NCI-H510A (cell line): ENCODE measurements at places on chromosomes 16 and 17.

DNA sequence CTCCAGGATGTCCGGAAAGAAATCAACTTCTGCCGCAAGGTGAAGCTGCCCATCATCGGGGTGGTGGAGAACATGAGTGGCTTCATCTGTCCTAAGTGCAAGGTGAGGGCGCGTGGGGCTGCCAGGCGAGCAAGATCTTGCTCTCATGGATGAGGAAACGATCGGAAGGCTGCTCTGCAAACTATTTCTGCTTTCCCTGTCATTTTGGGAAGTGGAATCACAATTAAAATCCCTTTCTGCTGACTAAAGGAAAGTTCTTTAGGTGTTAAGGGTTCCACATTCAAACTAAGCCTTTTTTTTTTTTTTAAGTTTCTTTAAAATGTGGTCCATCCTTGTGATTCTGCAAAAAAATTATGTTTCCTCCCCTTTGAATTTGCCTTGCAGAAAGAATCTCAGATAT lies 17.7 kb downstream of the NUBP1 start:
- no peak for DNase-seq

GRCh38 chr17:67378454-67379250 lies 1.6 kb downstream of the PITPNC1 start:
- peak; percentile 60 for DNase-seq

DNA sequence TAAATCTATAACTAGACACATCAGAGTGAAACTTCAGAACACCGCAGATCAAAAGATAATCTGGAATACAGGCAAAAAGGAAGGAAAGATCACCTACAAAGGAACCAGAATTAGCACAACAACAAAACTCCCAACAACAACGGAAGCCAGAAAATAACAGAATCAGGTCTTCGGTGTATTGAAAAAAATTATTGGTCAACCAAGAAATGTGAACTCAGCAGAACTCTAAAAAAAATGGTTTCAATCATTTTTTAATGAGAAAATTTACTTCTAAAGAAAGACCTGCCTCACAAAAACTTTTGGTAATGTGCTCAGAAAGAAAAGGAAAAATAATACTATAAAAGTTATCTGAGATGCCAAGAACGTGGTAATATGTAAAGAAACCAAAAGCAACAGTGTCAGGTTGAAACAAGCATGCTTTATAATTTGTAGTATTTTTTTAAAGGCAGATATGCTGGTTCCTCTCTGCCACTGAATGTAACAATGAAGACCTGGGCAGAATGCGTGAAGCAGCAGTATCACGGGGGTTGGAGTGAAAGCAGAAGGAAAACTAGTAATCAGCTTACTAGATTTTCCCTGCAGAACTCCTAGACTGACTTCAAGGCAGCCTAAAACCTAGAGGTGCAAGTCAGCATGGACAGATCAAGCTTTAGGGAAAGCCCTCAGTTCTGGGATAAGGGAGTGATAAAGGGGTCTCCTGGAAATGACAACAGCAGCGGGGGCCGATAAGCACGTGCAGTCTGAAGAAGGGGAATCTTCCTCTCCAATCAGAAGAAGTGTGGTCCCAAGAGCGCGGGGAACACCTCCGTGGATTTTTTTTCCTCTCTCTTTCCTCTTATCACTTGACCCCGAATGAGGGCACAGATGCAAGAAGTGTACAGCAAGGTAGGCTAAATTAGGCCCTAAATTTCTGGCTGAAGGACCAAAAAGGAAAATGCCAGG lies 80.9 kb upstream of the TEKT1 start:
- DNase-seq = no peak

DNA sequence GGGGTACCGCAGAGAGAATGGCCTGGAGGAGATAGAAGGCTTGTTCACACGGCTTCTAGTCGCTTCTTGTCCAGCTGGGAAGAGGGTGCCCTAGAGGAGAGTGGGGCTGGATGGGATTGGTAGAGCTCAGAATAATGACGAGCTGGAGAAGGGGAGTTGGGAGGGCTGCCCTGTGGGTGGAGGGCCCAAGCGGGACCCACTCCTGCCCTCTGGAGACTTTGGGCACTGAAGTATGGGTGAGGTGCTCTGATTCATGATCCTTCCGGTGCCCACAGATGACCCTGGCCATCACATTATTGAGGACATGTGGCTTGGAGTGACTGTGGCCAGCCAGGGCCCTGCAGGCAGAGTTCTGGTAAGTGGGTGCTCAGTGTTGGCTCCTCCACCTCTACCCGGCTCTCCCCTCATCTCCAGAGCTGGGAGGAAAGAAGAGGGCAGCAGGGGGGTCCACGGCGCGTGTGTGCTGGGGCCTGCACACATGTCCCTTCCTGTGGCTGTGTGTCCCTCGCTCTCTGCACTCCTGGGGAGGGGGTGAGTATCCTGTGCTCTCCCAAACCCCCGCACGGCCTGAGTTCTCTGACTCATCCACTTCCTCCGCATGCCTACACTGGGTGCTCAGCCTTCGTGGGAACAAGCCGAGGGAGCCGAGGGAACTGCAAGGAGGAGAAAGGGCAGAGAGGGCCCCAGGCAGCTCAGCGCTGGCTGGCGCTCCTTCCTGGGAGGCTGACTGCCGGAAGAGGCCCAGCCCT lies 8.5 kb downstream of the ITGA3 start:
- DNase-seq = no peak

- no peak for DNase-seq
Measured at GRCh38 chr17:75490173-75490743, 25.1 kb downstream of the CASKIN2 start.

DNA sequence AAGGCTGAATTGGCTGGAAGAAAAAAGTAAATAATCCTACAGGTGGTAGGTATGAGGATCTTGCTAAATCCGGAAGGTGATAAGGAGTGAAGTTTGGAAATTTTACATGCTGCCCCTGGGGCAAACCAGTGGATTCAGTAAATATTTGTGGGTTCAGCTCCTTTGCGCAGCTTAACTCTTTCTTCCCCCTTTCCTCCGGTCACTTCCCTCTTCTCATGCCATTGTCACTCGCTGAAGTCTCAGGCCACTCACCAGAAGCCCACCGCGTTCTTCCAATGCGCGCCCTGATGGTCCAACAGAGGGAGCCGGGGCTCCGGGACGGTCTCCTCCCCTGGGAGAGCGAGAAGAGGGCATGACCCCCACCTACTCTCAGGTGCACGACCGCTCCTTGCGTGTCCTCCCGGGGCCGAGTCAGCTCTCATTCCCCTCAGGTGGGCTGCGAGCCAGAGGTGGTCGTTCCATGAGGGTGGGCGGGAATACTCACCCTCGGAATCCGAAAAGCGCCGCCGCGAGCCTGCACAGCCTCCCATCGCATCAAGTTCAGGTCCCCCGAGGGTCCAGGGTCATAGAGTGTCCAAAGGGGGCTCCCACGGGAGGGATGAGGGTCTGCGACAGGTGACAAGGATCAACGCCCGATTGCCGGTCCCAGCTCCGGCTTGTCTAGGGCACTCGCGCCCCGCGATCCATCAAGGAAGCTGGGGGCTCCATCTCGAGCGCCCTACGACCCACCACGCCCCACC lies 474 bp downstream of the CLN3 start:
- DNase-seq = no peak

DNA sequence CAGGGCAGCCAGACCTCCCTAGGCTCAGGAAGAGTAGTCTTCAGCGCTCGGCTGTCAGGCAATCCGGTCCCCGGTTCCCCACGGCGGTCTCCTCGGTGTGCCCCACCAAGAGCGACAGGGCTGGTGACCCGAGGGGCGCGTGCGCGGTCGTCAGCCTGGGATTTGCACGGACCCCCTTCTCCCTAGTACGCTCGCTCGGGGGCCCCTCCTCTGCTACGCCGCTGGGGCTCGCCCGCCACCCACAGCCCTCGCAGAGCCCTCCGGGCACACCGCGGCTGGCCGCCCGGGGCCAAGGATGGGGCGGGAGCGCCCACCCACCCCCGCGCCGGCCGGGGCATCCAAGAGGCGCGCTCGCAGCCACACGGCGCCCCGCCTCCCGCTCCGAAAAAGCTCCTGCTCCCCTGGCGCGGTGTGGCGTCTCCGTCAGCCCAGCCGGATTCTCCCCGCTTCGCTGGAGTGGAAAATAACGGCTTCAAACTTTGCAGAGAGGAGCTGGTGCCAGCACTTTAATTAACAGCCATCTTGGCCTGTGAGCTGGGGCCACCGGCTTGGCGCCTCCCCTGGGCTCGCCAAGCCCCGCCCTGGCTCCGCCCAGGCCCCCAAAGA lies 2.1 kb upstream of the C1QL1 start:
- DNase-seq = no peak

DNA sequence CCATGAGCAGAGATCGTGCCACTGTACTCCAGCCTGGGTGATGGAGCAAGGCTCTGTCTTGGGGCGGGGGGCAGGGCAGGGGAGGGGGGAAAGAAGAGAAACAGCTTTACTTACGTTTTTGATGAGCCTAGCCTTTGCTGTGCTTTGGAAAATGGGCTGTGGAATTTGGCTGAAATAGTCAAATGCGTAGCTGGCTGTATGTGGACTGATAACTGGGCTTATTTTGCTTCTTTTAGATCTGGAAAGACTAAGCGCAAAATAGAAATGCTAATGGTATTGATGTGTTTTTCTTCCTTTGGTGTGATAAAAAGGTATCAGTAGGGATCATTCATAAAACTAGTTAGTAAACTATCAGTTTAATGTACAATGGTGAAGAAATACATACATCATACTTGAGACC lies 346.4 kb downstream of the WWOX start:
- no peak for DNase-seq

DNA sequence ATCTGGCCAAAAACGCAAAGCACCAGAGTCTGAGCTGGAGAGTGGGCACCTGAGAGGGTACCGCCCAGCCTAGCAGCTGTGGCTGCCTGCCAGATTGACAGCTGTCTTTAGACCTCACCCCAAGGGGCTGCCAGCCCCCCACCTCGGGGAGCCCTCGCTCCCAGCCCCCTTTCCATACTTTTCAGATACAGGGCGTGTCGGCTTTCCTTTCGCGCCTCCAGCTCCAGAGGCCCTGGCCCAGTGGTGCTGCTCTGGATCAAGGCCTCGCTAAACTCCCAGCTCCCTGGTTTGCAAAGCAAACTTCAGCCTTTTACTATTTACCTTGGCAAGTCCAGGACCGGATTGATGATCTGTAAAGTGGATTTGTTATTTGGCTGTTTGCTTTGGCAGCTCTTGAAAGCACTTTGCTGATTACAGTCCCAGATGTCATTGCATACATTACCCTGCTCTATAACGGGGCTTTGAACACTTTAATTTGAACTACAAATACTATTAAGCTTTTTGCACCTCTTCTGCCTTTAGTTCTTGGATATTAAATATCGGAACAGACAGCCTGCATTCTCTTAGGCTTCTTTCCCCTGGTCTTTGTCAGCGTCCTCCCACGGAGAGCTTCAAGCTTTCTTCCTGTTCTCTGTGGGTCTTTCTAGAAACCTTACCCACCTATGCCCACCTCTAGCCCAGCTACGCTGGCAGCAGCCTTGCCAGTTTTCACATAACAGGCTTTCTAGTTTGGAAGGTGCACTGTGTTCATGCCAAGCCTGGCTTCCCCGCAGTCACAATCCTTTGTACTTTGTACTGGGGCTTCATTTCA lies 63.6 kb upstream of the TBX2 start:
- DNase-seq = peak; percentile 84

GRCh38 chr17:14150619-14151018 lies 81.3 kb downstream of the COX10 start:
- DNase-seq = no peak

DNA sequence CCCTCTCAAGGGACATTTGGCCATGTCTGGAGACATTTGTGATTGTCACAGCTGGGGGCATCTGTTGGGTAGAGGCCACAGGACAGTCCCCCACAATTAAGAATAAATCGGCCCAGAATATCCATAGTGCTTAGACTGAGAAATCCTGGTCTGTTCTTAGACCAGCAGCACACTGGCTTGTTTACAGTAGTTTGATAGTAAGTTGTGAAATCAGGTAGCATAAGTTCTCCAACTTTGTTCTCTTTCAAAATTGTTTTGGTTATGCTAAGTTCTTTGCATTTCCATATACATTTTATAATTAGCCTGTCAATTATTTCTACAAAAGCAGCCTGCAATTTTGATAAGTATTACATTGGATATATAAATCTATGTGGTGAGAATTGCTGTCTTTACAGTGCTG lies 6.8 kb downstream of the MGRN1 start:
- DNase-seq = no peak

DNA sequence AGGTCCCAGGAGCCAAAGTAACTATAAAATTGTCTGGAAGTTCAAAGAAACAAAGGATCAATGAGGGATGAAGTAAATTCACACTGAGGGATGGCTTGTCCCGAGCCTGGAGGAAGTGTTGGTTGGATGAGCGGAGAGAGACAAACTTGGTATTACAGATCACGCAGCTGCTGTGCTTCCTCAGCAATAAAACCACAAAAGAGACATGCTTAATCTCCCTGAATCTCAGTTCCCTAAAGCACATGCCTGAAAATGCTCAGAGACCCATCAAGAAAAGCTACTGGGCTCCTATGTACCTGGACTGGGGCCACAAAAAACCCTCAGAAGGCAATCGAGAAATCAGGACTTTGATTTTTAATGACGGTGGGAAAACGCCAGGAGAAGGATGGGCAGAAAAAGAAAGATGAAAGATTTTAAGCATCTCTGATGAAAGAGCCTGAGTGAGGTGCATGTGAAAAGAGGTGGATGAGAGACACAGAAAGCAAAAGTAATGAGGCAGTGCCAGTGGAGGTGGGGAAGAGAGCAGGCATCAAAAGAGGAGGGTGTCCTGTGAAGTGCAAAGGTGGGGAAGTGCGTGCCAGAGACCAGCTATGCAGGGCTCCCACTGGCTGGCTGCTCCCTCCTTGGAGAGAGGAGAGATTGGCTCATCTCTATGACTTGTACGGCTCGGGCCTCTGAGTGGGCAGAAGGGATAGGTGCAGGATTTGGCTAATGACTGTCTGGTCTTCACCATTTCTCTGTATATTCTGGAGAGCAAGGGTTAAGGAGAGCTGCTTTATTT lies 143.7 kb downstream of the ABCC12 start:
- DNase-seq = no peak

GRCh38 chr16:70691223-70692129 lies 5.6 kb upstream of the MTSS2 start:
- DNase-seq = no peak

DNA sequence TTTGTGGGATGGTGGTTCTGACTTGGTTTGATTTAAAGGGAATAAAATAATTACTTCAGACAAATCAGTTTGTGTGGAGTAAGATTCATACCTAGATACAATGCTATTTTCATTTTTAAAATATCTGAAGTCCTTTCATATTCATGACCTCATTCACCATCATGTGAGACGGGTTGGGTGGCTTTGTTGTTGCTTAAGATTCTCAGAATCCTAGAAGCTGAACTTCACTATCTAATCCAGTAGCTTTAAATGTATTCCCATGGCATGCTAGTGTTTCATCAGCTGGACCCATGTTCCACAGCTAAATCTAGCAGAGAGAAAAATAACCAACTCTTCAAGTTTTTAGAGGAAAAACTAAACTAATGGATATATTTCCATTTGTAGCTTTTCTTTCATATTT lies 2.7 kb upstream of the AMFR start:
- no peak for DNase-seq
